Osteocyte (in vitro differentiated cells): ENCODE measurements at places on chromosomes 6 and 20.

DNA sequence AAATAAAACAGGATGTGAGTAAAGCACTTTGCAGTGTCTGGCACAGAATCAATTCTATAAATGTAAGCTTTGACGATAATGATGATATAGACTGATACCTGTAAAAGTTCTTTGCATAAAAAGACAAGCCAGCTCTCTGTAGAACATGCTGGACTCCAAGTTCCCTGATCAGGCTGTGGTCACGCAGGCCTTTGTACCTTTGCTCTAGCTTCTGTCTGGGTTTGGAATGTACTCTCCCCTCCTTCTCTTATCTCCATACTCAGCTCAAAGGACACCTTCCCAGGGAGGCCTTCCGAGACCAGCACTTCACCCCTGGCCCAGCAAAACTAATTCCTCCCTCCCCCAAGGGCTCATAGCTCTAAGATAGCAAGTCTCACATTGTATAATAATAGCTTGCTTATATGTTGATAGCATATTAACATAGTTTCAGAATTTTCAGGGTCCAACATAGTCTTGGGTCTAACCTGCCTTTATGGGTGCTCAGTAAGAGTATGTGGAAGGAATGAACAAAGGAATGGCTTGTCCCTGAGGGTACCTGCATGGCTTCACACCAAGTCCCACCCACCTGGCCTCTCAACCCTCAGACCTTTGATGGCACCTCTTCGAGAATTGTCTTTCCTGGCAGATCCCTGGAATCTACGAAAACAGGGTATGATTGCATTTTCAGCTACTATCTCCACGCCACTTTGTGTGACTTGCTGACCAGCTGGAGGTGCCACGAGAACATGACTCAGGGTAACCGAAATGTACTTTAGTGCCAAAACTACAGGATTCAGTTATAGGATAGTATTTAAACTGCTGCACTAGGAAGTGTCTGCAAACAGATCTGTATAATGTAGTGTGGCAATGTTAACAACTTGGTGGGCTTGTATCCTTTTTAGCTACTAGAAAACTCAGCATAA lies 41.7 kb upstream of the PIM1 start:
- DNase-seq = no peak

- no peak for DNase-seq
Measured at GRCh38 chr6:35065441-35065800, 75.7 kb downstream of the TCP11 start.

GRCh38 chr6:130525408-130525807 lies 159.6 kb downstream of the TMEM200A start:
- DNase-seq = no peak

DNA sequence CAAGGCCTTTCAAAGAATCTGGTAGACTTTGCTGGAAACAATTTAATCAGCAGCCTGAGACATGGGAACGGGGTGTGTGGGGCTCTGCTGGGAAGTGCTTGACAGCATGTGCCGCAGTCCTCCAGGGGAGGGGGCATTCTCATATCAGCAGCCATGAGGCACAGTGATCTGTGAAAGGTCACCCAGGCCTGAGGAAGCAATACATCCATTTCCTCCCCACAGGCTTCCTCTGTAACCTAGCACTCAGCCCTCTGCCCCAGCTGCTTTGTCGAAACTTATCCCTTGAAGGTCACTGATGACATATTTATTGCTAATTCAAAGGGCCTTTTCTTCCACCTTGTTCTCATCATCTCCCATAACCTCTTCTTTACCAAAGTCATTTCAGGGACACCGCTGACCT lies 103.3 kb downstream of the TNFAIP3 start:
- DNase-seq = no peak

GRCh38 chr6:110353457-110354001 lies 4.6 kb downstream of the METTL24 start:
- no peak for DNase-seq

DNA sequence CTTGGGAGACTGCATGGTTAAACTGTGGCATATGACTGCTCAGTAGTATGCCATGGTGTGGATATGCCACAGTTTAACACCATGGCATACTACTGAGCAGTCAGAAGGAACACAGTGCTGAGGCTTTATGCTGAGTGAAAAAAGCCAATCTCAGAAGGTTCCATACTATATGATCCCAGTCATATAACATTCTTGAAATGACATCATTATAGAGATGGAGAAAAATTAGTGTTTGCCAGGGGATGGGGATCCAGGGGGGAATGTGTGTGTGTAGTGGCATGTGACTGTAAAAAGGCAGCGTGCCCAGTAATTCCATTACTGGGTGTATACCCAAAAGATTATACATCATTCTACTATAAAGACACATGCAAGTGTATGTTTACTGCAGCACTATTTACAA lies 85.8 kb downstream of the FOXF2 start:
- DNase-seq = no peak

DNA sequence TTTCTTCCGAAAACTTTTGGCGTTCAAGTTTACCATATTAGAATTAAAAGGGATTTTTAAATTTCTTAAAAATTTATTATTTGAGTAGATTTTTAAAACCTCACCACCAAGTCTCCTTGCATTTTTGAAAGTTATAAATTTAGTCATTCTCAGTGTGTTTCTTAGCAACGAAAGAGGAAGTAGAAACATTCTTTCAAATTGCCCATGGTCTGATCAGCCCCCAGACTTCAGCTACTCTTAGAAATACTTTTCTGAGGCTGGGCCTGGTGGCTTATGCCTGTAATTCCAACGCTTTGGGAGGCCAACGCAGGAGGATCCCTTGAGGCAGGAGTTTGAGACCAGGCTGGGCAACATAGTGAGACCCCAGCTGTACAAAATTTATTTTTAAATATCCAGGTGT lies 15.1 kb upstream of the RTF2 start:
- no peak for DNase-seq
